Inflammatory macrophage (primary cell): ENCODE measurements at places on chromosomes 7 and 10.

DNA sequence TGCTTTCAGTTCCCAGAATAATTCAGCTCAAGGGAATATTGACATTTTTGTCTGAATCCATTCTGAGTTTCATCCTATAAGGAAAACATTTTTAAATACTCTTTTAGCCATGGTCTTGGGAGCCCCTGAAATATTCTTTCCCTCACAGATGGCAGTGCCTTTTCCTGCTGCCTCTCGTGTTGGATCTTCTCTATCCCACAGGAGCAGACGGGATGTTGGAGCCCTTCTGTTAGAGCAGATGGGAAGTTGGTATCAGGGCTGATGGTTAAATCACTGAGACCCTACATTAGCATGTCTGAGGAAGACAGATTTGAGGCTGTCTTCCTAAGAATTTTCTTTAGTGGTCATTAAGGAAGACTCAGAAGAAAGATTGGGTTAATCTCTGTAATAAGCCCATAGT is 737.8 kb downstream of the LRMDA start:
- no peak for DNase-seq

DNA sequence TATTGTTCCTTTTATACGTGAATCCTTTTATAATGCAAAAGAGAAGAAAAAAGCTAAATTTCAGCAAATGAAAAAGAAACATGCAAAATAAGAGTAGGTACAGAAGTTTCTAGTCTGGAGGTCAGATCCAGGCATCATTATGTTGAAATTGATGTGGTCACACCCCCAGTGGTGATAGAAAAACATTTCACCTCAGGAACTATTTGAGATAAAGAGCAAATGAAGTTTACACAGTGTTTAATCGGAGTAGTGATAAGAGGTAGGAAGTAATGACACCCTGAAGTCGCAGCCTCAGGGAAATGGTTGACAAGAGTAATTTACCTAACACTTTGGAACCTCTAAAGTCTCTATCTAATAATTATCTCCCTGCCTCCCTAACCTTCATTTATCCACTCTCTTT is 536.0 kb upstream of the STEAP1 start:
- no peak for DNase-seq

- DNase-seq, result no peak
Measured at GRCh38 chr10:29239569-29240472, 49.0 kb upstream of the LYZL1 start.

DNA sequence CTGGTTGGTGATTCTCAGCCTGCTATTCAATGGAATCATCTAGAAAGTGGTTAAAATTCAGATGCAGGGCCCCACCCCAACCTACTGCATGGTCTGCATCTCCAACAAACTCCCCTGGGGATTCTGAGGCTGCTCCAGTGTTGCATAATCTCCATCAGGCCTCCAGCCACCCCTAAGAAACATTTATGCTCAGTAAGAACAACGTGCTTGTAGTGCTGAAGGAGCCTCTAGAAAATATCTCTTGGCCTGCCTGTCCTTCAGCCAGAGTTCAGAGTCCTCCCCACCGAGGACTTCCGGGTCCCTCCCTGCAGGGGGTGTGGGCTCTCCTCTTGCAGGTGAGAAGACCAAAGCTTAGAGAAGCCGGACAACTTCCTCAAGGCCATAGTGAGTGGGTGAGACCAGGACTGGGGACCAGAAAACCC is 159.8 kb downstream of the SH3PXD2A start:
- no peak for DNase-seq

DNA sequence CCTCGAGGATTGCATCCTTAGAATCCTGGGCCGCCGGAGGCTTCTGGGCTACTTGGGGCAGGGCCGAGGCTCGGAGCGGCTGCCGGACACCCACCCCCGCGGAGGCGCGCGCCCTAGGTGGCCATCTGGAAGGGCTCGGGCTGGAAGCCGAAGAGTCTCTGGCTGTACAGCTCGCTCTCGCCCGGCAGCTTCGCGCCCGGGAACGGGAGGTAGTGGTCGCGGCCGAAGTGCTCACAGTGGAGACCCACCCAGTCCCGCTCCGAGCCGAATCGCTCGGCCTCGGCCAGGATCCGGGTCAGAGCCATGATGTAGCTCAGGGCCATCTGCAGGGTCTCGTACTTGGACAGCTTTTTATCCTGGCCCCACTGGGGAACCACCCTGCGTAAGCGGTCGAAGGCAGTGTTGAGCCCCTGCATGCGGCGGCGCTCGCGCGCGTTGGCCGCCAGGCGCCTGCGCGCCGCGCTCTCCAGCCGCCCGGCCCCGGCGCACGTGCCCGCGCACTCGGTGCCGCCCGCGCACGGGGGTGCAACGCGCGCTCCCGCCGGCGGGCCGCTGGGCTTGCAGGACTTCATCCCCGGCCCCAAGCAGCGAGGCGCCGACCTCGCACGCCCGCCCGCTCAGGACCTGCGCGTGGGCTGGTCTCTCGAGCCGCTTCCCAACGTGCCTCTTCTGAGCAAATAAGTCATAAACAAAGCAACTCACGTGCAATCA is 652 bp downstream of the ATOH7 start:
- DNase-seq, result peak; percentile 47

DNA sequence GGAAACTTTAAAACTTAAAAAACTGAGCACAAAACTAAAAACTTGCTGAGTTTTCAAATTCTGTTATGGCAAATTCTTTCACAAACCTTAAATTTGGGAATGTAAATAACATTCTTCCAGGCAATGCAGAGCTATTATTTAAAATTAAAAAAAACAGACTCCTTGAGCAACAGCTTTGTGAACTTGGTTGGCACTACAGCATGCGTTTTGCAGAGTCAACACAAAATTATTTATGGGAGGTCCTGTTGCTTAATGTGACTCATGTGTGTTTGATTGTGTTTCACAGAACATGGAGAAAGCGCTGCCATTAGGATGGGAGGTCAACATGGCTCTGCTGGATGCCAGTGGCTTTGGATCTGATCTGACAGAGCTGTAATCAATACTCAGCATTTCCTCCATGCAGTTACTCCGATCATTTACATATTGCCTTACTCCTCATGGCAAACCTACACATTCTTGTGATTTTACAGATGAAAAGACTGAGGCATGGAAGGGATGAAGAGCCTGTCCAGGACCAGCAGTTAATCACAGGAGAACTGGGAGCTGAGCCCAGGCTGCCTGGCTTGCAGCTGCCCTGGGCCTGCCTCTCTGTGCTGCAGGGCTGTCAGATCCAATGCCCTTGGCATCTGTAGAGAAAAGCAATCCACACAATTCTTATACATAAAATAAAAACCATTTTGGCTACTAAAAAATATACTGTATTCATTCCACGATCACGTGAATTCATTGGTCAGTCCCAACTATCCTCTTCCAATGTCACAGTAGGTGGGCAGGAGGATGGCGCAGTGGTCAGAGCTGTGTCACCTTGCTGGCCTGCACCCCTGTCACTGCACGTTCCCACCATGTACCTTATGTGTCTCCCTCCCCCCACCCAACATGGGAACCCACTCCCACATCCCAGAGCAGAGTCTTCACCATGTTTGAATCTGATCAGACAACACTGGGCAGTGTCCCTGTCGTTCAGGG is 200.9 kb downstream of the CXCL12 start:
- no peak for DNase-seq

DNA sequence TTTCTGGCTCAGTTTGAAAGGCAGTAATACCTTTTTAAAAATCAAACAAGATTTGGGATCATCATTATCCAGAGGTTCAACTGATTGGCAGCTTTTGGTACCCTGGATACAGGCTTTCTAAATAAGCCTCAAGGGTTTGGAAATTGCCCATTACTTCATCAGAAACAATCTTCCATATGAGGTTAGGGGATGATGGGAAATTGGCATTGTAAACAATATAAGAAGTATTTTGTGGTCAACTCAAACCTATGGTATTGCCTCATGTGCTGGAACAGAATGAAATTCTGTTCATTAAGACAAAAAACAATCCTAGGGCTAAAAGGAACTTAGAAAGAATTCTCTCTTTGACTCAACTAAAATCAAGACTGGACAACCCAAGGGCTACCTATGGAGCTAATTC is 92.6 kb upstream of the HECTD2 start:
- no peak for DNase-seq

DNA sequence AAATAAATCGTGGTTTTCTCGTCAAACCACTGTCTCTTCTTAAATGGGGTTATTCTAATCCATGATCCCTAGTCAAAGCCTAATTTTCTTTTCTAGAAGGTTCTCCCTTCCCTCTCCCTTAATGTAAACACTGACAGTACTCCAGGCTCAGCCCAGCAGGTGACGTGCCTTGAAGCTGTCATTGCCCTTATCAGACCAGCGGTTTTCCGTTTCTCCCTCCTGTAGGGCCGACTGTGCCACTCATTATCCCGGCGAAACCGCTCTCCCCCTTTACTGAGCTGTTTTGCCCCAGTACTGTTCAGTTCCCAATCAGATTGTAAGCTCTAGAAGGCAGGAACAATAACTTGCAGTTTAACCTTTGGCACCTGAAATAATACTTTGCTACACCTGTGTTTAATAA is 153.5 kb upstream of the RHEB start:
- DNase-seq, result no peak

- no peak for DNase-seq
Measured at GRCh38 chr10:7756360-7756992, 31.3 kb downstream of the KIN start.

DNA sequence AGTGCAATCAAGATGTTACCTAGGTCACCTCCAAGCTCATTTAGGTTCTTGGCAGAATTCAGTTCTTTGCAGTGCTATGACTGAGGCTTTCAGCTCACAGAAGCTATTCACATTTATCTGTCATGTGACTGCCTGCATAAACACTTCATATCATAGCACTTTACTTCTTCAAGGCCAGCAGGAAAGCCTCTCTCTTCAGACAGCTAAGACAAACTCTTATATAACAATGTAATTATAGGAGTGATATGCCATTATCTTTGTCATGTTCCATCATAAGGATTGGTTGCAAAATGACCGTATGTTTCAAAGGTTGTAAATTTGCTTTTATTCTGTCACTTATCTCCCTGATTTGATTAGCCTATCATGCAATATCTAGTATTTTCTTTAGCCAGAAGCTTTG is 78.8 kb upstream of the TMEM196 start:
- no peak for DNase-seq

- no peak for DNase-seq
Measured at GRCh38 chr10:7789390-7789789, 1.4 kb downstream of the ATP5F1C start.

- DNase-seq, result no peak
Measured at GRCh38 chr10:116627386-116627933, 6.7 kb downstream of the PNLIPRP2 start.

- DNase-seq, result no peak
Measured at GRCh38 chr7:87347207-87347606, 1.7 kb downstream of the CROT start.

GRCh38 chr10:82221601-82222149 is 346.7 kb downstream of the NRG3 start:
- DNase-seq, result no peak
